ENCODE measurements at places on chromosomes 16 and 17. TPM values are rescaled to one million over a fixed set of nuclear protein-coding genes. Genes with fewer than 3 reads are reported as not detected.

- no peak for DNase-seq
- H3K27me3 ChIP-seq = no peaks in the 10 kb centered on the region
- peak overlapping the region; percentile 56 for H3K27ac ChIP-seq
- H3K4me1 ChIP-seq = peaks cover 9% of the 10 kb centered on the region
Observed at GRCh38 chr17:67488161-67488560, 111.1 kb downstream of the PITPNC1 start.

DNA sequence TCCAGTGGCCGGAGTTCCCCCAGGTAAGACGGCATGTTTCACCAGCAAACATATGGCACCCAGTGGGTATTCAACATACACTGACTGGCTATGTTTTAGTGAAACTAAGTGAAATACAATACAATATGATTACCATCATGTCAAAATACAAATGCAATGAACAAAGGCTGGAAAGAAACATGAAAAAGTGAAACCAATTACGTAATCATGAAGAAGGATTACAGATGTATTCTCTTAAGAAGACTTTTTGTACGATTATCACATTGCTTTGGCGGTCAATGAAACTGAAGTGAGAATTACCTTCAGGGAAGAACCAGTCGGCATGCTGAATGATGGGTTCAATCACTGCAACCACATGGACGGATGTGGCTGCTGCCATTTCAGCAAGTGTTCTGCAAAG is 71.7 kb downstream of the ARHGAP17 start:
- no peak overlapping the region for H3K27ac ChIP-seq
- no peaks in the 10 kb centered on the region for H3K4me1 ChIP-seq
- no peaks in the 10 kb centered on the region for H3K27me3 ChIP-seq
- DNase-seq = no peak
- H3K4me3 ChIP-seq = no peak overlapping the region

GRCh38 chr17:65058593-65058992 is 2.1 kb upstream of the GNA13 start:
- H3K27ac ChIP-seq = peak overlapping the region; percentile 98
- no peaks in the 10 kb centered on the region for H3K27me3 ChIP-seq
- H3K36me3 ChIP-seq = no peaks in the 10 kb centered on the region
- DNase-seq = peak; percentile 11
- H3K4me1 ChIP-seq = peaks cover 24% of the 10 kb centered on the region
- no peak overlapping the region for H3K4me3 ChIP-seq

- H3K4me1 ChIP-seq = peaks cover 14% of the 10 kb centered on the region
- no peak overlapping the region for H3K27ac ChIP-seq
- H3K36me3 ChIP-seq = no peaks in the 10 kb centered on the region
- DNase-seq = no peak
Observed at GRCh38 chr17:36024106-36024869, 6.5 kb upstream of the CCL23 start.

- peaks cover 100% of the 10 kb centered on the region for H3K36me3 ChIP-seq
- no peak overlapping the region for H3K27ac ChIP-seq
- DNase-seq = no peak
Observed at GRCh38 chr16:84849751-84850150, 30.0 kb downstream of the CRISPLD2 start.

Gene DHRS11
- total RNA-seq = 89.3 TPM

Gene TMEM88
- 3.5 TPM for total RNA-seq

DNA sequence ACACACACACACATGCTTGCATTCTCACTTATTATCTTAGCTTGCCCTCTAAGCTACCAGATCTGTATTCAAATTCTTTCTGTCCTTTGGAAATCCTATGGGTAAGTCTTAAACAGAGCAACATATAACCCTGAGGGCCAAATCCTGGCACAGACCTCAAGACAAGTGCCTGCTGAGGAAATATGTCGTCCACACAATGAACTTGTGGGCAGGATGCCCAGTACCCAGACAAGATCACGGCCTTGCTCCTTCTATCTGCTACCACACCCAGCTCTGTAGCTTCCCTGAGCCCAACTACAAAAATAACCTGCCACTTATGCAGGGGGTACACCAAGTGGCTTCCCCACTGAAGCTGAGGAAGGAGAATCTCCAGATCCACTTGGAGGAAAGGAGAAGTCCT is 37.3 kb upstream of the FA2H start:
- no peak overlapping the region for H3K27ac ChIP-seq
- DNase-seq = no peak
- H3K36me3 ChIP-seq = no peaks in the 10 kb centered on the region
- H3K27me3 ChIP-seq = no peaks in the 10 kb centered on the region
- H3K4me1 ChIP-seq = peaks cover 4% of the 10 kb centered on the region

- no peak overlapping the region for H3K4me3 ChIP-seq
- H3K27ac ChIP-seq = no peak overlapping the region
- H3K27me3 ChIP-seq = no peaks in the 10 kb centered on the region
- no peaks in the 10 kb centered on the region for H3K4me1 ChIP-seq
Observed at GRCh38 chr17:73240561-73240960, 21.1 kb downstream of the CPSF4L start.

Measured in stomach (tissue), 19 donors.